ENCODE measurements at places on chromosomes 4 and X.

GRCh38 chrX:97260679-97261078 is 377.0 kb downstream of the RPA4 start:
- no peak for DNase-seq

- DNase-seq, result no peak
These were observed 70.2 kb downstream of the SMIM20 start for GRCh38 chr4:25984266-25984665.

GRCh38 chr4:113368056-113368455 is 318.6 kb downstream of the ANK2 start:
- DNase-seq, result peak; percentile 56

GRCh38 chr4:24816797-24817196 is 21.4 kb downstream of the SOD3 start:
- DNase-seq, result no peak

- DNase-seq, result peak; percentile 47
These were observed 11.6 kb upstream of the BMP2K start for GRCh38 chr4:78764498-78764961.

GRCh38 chr4:1349359-1350168 is 2.6 kb downstream of the UVSSA start:
- no peak for DNase-seq

- no peak for DNase-seq
These were observed 49.5 kb downstream of the SEPSECS start for GRCh38 chr4:25110527-25111329.

DNA sequence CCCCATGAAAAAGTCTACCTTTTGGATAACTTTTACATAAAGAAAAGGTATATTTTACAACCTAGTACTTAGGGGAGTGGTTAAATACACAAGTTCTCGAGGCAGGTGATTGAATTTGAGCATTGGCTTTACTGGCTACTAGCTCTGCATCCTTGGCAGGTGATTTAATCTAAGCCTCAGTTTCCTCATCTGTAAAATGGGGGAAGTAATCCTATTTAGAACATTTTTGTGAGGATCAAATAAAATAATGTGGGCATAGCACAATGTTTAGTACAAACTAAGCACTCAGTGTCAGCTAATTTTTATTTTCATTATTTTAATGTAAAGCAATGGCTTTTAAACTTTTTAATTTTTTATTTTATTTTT is 102.9 kb downstream of the CEP135 start:
- no peak for DNase-seq

GRCh38 chrX:10728806-10729389 is 108.5 kb upstream of the MID1 start:
- DNase-seq, result no peak

- DNase-seq, result no peak
These were observed 102.0 kb upstream of the LSM6 start for GRCh38 chr4:146073517-146073916.

DNA sequence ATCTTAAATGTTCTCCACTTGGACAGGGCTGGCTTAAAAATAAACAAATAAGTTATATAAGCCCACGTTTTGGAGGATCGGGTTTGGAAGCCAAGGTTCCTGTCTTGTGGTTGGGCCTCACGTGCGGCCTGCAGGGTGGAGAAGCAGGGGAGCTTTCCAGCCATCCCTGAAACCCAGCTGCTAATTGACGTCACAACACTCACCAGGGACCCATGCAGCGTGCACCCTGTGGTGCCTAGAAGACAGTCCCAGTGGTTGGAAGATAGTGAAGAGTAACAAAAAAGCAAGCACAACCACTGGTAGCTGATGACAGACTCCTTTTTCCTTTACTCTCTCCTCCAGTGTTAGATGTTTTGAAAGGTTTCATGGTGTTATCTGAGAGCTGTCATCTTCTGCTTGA is 142.0 kb upstream of the RBPJ start:
- no peak for DNase-seq

- peak; percentile 47 for DNase-seq
These were observed 37.0 kb upstream of the CD99L2 start for GRCh38 chrX:150935467-150935866.

DNA sequence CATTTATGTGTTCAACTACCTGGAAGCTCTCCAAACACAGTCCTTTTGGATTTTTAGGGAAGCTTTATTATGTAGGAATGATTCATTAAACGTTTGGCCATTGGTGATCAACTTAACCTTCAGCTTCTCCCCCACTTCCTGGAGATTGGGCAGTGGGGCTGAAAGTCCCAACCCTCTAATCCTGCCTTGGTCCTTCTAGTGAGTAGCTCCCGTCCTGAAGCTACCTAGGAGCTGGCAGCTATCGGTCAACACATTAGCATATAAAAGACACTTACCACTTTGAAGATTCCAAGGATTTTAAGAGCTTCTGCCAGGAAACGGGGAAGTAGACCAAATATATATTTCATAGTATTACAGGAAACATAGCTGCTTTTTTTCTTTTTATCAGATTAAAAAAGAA is 69.7 kb downstream of the MCUB start:
- no peak for DNase-seq

GRCh38 chr4:152166567-152166966 is 369.3 kb downstream of the FBXW7 start:
- no peak for DNase-seq

GRCh38 chr4:128775477-128775876 is 34.0 kb upstream of the JADE1 start:
- DNase-seq, result no peak

DNA sequence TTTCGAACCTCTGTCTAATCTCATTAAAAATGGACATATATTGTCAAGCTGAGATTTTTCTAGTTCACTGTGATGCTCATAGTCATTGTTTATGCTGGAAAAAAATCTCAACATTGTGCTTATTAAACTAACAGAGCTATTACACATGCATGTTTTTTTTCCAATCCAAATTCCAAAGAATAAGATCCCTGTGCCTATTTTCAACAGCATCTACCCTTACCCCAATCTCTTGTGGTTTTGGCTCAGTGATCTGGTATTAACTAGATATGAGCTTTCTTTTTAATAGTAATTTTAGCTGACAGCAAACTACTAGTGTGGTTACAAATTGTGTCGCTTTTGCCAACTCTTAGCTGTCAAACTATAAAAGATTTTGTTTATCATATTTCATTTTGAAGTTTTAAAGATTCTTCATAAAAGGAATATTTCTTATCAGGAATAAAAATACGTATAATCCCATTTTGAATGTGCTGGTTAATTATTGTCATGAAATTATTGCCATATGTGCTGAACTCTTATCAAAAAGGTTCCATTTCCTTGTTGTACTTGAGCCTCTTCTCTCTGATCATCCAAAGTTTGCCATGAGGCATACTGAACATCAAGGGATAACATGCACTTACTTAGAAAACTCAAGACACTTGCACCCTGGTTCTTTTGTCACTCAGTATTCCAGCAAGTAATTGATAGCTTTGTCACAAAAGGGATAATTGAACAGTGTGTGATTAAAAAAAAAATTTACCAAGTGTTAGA is 241.2 kb downstream of the ARHGAP24 start:
- DNase-seq, result no peak

DNA sequence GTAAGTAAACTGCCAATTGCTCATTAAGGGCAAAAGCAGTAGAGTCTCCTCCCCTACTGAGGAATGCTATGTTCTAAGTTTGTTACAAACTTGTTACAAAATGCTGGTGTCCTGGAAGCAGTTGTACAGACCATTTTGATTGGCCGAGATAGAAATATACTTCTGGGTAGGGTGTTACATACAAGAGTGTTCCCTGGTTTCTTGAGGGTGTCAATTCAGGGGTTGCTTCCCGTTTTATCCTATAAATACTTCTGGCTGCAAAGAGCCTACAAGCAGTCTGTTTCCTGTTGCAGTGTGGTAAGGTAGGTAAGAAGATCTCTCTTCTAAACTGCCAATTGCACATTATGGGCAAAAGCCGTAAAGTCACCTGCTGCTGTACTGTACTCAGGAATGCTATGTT is 5.7 kb downstream of the TRPC5OS start:
- DNase-seq, result no peak

DNA sequence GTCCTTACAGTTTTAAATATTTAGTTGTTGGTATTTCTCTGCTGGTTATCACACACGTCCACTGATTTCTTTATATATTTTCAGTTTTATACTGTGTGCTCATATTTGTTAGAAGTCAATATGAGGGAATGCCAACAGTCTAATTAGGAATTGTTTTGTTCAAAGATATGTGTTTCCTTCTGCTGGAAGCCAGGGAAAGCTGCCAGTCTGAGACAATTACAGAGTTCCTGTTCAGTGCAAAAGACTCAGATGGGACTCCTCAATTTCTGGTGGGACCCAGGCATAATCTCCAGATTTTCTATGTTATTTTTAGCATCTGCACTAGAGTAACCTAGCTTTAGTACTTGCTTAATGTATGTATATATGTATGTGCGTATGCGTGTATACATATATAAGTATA is 486.0 kb downstream of the GRID2 start:
- no peak for DNase-seq

- DNase-seq, result no peak
These were observed 394.7 kb downstream of the IL1RAPL1 start for GRCh38 chrX:28981952-28982351.

DNA sequence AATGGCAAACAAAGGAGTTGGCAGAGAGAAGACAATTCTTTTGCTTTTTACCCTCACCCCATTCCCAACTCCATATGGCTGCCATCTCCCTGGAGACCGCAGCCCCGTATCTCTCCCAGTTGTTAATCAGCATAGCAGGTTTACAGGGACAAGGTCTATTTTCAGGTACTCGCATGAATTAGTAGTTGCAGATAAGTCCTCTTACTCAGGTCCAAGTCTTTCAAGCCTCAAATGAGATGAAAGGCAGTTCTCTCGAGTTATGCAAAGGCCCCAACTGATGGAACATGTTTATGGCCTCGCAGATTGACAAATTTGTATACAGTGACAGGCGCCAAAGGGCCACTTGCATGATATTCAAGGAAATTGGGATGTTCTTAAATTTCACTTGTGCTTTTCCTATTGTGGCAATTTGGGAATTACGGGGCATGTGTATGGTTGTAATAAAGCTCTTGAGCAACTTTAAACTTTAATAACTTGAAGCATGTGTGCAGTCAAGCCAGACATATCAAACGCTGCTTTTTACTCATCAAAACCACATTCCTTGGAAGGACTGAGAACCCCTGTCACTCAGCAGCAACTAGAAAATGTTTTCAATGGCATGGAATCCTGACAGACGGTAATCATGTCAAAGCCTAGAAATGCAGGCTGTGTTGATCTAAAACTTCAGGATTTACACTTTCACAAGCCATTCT is 45.1 kb downstream of the KDR start:
- peak; percentile 54 for DNase-seq

DNA sequence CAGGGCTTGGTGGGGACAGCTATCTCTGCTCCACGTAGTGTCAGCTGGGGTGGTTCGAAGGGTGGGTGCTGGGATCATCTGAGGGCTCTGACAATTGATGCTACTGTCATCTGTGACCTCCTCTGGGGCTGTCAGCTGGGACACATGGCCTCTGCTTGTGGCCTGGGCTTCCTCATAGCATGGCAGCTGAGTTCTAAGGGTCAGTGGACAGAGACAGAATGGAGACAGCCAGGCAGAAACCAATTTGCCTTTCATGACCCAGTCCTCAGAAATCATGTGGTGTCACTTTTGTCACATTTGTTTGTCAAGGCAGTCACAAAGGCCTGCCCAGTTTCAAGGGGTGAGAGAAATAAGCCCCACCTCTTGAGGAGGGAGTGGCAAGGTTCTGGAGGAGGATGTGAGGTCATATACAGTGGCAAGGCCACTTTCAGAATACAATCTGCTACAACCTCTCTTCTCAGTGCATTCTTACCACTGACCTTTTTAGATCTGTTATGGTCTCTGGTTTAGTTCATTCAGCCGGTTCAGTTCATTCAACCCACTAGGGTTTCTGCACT is 103.6 kb upstream of the BCOR start:
- DNase-seq, result no peak

DNA sequence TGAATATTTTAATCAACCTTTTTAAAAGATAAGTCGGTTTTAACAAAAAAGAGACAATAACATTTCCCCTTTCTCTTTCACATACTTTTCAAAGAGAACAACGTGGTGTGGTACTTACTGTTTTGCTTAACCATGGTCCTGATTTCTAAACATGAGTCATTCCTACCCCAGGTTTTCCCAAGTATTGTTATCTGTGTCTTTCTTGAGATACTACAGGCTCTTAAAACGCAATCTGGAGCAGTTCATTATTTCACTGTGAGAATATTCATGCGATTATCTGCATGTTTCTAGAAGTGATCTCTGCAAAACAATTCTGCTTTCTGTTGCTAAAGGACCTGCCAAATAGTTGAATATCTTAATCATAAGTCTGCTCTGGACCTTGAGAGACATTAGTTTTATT is 127.3 kb downstream of the TENM3 start:
- no peak for DNase-seq

DNA sequence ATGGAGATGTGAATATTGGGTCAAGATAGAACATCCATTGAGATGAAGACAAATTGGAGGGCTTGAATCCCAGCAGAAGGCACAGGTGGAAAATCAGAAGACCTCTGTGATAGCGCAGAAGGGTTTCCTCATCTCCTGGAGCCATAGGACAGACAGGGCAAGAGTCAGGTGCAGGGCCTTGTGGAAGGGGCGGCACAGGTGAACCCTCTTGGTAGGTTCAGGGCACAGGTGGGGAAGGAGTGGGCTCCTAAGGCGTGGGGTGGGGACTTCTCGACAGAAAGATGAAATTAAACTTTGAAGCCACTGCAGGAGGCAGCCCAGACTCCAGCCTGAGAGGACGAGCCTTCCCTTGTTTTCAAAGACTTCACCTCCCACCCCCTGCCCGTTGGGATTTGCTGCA is 9.3 kb upstream of the RGS12 start:
- DNase-seq, result no peak

- DNase-seq, result peak; percentile 43
These were observed 210.9 kb downstream of the SLIT2 start for GRCh38 chr4:20462426-20463175.

GRCh38 chr4:72857787-72858186 is 211.7 kb downstream of the COX18 start:
- DNase-seq, result no peak

DNA sequence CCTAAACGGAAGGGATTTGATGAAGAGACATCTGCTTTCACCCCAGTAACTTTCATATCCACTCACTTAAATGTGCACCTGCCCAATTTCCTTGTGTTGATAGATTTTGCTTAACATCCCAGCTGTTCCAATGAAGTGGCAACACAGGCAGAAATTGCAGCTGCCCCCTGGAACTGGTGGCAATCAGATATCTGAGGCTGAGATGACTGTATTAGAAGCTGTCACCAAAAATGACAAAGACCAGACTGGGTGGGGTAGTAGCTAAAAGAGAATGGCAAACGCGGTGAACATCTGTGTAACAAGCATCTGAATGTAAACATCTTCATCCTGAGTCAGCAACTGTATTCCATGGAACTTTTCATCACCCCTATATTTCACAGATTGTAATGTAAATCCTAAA is 17.1 kb downstream of the GABRA2 start:
- DNase-seq, result no peak

DNA sequence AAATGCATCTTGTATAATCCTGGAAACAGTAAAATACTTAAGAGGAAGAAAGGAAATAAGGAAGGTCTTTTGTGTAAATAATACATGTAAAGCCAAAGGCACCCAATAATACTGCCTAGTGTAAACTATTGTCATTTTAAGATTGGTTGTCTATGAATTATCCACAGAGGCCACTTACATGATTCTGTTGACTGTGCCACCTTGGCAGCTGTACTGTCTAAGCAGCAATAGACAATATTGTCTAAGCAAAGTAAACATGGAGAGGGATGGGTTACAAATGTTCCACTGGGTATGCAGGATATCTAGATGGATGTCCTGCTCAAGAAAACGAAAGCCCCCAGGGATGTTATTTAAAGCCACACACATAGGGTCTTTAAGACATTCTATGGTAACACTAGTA is 19.4 kb downstream of the BEND4 start:
- no peak for DNase-seq

- DNase-seq, result no peak
These were observed 28.5 kb downstream of the SLC25A4 start for GRCh38 chr4:185171373-185172071.

Data from skeletal muscle cell (primary cell).